ENCODE measurements at places on chromosomes 2 and 18.

DNA sequence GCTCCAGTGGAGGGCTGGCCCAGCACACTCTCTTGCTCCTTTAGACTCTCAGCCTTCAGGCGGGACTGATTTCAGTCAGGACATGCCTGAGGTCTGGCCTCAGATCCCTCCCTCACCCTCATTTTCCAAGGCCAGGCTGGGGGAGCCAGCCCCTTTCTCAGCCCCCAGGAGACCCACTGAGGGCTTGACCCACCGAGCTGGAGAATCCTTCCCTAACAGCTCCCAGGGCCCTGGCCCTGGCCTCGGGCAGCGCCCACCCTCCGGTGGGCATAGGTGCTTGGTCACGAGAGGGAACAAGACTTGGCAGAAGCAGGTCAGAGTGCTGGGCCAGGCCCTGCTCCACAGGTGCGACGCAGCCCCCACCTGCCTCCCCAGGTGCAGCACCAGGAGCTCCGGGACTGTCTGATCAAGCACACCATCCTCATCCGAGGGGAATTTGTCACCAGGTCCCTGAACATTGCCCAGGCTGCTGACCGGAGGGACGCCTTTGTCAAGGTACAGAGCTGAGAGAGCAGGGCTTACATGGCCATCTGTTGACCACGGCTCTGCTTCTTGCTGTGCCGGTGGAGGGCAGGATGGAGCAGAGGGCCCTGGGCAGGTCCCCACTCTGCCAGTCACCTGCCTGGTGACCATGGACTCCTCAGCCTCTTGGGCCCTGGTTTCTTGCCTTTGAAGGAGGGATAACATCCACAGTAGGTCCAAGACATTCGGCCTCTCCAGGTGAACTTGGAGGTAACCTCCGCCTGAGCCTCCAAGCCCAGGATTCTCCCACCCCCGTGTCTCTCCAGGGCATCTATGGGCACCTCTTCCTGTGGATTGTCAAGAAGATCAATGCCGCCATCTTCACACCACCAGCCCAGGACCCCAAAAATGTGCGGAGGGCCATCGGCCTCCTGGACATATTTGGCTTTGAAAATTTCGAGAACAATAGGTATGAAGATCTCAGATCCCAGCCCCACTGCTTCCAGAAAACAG is 46.3 kb downstream of the MYO7B start:
- no peak for DNase-seq

GRCh38 chr2:27954221-27954673 is 63.7 kb downstream of the BABAM2 start:
- no peak for DNase-seq

GRCh38 chr18:48229552-48229981 is 179.6 kb downstream of the ZBTB7C start:
- no peak for DNase-seq

GRCh38 chr2:206858687-206859329 is 80.5 kb upstream of the CPO start:
- DNase-seq: no peak

GRCh38 chr2:6325616-6326015 is 540.1 kb downstream of the CMPK2 start:
- no peak for DNase-seq

- DNase-seq: no peak
Observed at GRCh38 chr2:200964498-200964897, 1.0 kb upstream of the ORC2 start.

DNA sequence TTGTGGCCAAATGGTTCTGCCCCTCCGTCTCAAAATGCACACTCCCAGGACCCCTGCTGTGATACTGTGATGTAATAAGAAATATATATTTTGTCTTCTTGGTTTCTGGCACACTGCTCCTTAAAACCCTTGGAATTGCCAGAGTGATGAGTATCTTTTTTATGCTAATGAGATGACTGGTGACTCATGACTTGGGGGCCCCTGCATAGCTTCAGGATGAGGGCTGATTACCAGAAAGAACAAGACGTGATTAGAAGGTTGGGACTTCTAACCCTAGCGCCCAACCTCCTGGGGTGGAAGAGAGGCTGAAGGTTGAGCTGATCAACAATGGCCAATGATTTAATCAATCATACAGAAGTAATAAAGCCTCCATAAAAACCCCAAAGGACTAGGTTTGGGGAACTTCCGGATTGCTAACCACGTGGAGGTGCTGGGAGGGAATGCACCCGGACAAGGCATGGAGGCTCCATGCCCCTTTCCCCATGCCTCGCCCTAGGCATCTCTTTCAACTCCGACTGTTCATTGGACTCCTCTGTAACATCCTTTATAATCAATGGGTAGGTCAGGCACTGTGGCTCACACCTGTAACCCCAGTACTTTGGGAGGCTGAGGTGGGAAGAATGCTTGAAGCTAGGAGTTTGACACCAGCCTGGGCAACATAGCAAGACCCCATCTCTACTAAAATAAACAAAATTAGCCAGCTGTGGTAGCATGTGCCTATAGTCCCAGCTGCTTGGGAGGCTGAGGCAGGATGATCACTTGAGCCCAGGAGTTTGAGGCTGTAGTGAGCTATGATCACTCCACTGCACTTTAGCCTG is 89.1 kb downstream of the HS1BP3 start:
- no peak for DNase-seq

- DNase-seq: no peak
Observed at GRCh38 chr18:77271576-77272481, 22.2 kb downstream of the GALR1 start.

DNA sequence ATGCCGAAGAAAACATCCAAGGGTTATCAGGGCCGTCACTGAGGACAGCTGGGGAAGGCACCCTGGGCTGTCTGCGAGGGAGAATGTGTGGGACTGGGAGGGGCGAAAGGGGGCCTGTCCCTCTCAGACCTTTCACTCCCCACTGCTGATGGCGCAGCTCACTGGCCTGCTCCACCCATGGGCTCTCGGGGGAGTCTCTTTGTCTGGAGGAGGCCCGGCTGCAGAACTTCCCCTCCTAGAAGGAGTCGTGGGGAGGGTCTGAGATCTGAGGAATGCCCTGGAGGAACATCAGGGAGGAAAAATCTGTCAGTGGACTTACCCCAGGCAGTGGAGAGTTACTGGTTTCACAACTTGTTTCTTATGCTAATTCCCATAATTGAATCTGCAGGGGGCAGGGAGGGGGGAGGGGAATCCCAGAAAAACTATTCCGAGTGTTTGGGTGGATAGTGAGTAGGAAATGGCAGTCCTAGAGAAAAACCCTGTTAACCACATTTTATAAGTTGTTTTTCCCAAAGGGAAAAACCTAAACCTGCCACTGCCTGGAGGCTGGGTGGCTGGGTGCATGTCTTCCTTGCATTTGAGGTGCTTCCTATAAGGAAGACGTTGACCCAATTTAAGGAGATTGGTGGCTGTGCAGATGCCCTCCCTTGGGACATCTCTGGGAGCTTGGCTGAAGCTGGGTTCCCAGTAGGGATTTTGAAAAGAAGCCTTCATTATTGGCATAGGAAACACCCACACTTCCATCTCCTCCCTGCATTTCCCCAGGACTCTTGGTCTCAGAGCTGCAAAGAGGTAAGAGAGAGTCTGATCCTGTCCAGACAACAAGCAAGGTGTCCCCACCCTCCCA is 11.7 kb upstream of the SEMA4C start:
- DNase-seq: no peak

DNA sequence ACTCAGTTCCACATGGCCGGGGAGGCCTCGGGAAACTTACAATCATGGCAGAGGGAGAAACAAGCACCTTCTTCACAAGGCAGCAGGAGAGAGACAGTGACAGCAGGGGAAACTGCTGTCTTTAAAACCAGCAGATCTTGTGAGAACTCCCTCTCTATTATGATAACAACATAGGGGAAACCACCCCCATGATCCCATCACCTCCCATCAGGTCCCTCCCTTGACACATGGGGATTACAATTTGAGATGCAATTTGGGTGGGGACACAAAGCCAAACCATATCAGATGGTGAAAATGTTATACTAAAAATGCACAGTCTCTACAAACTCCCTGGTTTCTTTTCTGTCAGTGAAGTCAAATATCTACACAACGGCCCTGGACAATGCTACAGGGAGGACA is 9.2 kb downstream of the TMEM18 start:
- DNase-seq: no peak

GRCh38 chr2:226754821-226755604 is 44.6 kb downstream of the IRS1 start:
- DNase-seq: no peak

DNA sequence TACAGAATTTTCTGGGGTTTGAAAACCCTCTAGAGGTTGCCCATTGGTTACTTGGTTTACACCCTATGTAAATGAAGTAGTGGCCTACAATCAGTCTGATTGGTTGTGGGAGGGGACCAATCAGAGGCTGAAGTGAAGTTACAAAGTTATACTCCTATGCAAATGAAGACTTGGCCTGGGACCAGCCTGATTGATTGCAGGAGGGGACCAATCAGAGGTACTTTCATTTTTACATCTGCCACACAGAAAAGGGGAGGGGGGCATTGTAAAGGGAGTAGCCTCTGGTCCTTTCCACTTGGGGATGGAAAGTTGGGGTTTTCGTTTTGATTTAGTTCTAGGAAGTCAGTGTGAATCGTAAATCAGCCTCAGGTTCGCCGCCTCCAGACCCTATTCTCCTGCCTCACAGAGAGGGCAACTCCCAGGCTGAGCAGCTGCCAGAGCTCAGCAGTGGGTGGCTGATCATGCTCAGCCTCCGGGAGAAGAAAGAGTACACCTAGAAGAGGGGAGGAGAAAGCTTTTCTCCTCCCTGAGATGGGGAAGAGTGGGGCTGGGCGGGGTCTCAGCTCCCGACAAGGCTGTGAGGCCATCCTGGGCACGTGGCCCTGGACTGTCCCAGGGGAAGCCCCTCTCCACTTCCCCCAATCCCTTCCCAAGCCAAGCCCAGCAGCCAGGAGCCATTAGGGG is 372.5 kb downstream of the GALR1 start:
- DNase-seq: no peak

DNA sequence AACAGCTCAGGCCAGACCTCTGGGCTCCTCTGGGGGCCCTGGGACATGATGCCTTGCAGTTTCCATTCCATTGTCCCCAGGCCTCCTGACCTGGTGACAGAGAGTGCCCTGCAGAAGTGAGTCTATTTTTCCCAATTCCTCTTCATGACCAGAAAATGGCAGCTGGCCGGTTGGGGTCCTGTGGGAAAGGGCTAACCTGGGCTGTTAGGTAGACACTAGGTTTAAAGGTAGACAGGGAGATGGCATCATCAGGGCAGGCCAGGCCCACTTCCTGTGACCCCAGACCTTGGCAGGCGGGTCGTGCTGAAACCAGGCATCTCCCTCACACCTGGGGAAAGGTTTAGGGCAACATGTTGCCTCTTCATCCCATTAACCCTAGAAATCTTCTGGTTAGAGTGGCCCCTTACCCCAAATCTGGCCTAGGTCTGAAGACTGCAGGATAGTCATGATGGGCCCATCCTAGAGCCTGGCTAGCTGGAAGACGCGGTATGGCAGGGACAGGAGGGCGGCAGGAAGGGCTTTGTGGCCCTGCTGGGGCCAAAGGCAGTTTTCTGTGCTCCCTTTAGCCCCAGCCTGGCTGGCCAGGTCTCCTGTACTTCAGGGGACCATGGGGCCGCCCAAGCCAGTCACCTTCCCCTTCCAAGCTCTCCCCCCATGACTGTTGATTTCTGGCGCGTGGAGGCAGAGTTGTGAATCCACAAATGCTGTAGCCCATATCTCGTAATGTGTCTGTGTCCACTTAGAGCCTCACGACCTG is 10.1 kb downstream of the POMC start:
- no peak for DNase-seq

DNA sequence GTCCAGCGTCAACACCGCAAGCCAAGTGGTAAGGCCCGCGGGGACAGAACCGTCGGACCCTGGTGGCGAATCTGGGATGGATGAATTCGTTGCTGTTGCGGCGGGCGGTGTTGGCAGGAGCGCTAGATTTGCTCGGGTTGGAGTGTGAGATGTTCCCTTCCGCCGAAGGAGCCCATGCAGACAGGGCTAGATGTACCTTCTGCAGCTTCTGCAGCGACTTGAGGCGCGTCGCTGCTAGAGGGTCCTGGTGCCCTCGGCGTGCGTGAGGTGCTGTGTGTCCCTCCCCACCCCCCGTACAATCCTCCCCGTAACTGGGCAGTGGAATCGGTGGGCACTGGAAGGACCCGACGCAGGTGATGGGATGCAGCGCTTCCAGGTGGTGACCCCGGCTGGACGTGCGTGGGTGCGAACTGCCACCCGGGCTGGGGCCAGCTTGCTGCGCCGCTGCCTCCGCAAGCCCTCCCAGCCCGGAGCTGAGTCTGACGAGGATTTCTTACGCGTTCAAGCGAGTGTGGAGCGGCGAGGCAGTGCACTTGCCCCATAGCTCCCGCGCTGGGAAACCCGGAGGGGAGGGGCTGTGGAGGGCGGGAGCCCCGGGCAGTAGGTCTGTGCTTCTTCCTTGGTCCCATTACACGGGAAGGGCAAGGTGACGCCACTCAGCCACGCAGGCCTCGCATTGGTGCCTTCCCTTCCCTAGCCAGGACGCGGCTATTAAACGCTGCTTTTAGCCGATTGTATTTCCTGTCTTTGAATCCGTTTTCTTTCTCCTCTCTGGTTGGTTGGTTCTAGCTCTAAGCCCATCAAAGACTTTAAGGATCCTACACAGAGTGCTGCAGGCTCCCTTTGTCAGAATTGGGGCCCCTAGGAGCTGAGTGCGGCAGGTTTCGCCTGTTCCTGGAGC is 34.2 kb downstream of the CHRNA1 start:
- peak; percentile 32 for DNase-seq

DNA sequence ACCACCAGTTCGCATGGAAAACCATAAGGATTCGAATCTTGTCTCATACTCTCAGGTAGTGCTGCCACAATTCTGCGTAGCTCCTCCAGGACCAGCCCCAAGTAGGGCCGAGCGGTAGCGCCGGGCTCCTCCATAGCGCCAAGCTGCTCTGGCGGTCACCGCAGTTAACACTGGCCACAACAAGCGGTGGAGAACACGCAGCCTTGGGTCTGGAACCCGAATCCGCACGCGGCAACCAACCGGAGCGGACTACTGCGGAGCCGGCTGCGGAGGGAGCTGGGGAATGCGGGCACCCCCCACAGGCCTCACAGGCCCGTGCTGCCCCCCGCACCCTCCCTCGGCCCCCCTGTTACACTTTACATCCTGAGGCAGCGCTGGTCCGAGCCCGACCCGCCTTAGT is 531.5 kb downstream of the STK39 start:
- DNase-seq: no peak
